Neuronal stem cell (in vitro differentiated cells): ENCODE measurements at places on chromosomes 6 and 20.

DNA sequence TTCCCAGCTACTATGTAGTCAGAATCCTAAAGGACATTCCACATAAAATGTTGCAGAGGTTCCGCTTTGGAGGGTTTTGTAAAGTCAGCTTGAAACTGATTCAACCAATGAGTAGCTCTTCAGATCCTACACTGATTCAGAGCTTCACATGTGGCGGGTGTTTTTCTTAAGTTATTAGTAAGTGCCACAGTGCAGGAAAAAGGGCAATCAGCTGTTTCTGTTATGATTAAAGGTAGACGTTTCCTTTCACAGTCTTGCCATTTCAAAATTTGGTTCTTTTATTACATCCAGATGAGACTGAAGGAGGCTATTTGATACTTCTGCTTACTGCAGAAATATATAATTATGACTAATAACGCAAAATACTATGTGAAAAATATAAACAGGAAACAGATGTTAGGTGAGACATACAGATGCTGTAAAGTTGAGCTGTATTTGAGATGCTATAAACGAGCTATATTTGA lies 443.9 kb downstream of the CDKAL1 start:
- DNase-seq, result no peak

DNA sequence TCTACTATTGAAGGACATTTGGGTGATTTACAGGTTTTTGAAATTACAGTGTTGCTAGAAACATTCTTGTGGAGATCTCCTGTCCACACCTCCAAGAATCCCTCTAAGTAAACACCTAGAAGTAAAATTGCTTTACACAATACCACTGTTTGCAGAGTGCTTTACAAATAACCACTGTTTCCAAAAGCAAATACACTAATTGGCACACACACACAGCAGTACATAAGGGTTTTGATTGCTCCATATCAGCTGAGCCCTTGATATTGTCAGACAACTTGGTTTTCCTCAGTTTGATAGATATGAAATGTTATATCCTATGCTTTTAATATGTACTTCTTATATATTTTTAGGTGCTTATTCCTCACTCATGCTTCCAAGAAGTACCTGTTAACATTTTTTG lies 6.3 kb downstream of the HMGN4 start:
- no peak for DNase-seq

DNA sequence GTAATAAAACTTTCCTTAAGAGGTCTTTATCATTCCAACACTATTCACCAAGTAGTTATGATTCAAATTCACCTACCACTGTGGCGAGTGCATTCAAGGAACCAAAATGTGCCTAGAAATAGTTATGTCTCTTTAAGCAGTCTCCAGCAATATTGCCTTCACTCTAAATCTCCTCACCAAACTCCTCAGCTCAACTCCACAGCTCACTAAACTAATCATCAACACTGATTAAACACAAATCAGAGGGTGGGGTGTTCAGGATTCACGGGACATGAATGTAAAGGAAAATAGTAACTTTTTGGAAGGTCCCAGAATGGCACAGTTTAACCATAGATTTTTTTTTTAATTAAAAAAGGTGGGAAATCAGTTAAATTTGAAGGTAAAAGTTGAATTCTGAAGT lies 70.5 kb upstream of the THEMIS start:
- DNase-seq, result no peak

DNA sequence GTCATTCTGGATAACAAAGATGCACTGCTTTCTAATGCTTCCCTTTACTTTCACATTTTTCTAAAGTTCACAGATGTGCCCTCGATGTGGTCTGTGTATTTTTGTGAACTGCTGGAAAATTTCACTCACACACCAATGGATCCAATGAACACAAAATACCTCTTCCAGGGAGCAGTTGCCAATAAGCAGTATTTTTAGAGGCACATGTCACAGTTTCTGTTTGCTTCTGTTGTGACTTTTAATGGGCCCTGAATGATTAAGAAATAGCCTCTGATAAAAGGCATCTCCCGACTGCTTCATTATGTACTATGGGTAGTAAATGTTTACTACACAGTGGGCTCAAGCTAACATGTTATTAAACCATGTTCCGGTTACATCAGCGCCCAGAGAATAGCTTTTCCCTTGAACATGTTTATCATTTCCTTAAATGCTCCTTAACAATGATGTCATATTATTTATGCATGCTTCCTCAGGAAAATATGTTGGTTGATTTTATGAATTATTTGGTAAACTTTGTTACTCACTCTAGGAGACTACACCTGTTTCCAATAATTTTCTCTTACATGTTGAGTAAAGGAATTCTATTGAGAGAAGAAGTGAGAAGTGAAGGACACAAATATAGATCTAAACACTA lies 188.0 kb downstream of the KCNQ5 start:
- DNase-seq, result no peak

DNA sequence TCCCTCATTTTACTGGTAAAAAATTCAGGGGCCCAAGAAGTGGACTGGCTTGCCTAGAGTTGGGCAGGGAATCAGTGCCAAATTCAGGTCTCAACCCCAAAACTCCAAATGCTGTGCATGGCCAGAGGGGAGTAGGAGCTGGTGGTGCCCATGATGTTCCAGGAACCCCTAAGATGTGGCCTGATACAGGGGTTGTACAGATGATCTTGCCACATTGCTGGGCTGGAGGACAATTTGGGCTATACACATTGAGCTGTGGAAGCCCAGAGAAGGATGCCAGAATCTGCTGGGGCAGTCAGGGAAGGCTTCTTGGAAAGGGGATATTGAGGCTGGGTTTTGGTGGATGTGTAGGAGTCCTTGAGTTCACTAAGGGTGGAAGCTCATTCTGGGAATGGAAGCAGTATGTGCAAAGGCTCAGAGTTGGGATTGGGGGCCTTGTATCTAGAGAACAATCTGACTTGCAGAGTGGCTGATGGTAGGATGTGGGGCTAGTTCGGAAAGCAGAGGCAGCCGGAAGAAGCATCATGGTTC lies 38.0 kb upstream of the APCDD1L start:
- DNase-seq, result no peak

- DNase-seq, result no peak
Measured at GRCh38 chr6:38583523-38583922, 56.2 kb downstream of the BTBD9 start.

GRCh38 chr20:31723069-31723318 lies 326 bp upstream of the BCL2L1 start:
- DNase-seq, result no peak

- DNase-seq, result no peak
Measured at GRCh38 chr20:17320456-17320855, 93.6 kb downstream of the PCSK2 start.

DNA sequence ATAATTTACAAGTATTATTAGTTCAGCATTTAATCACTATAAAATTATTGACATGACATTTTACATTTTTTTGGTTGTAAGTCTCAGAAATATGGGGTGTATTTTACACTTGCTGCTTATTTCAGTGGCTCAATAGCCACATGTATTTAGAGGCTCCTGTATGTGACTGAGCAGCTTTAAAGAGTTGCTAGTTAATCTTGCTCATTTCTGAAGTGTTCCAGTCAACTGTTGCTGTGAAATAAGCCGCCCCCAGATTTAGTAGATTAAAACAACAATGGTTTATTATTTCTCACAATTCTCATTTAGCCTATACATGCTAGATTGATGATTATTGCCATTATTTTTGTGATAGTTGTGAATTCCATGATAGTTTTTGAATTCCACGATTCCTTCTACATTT lies 23.0 kb downstream of the CD109 start:
- DNase-seq, result no peak

DNA sequence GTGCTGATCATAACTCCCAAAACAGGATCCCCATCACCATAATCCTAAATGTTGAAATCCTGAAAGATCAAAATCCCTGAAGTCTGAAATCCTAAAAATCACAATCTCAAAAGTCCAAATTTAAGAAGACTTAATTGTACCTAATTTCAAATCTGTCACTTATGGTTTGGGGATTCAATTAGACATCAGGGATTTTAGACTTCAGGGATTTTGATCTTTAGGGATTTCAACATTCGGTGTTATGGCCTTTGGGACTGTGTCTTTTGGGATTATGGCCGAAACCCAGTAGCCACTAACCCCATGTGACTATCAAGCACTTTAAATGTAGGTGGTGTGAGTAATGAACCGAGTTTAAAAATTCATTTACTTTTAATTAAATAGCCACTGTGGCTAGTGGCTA lies 21.7 kb upstream of the AVP start:
- DNase-seq, result no peak

GRCh38 chr20:62972845-62973745 lies 20.6 kb downstream of the SLC17A9 start:
- no peak for DNase-seq

DNA sequence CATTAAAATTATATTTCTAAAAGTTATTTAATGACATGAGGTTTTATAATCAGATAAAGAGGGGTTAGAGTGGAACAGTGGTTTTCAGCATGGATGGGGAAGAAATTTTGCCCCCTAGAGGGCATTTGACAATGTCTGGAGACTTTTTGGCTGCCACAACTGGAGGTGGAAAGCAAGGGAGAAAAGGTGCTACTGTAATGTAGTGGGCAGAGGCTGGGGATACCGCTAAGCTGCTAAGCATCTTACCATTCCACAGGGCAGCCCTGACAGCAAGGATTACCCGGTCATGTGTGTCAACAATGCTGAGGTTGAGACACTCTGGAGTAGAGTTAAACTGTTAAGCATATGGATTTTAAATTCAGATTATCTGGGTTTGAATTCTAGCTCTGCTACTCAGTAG lies 52.9 kb upstream of the FABP7 start:
- DNase-seq, result no peak

- DNase-seq, result no peak
Measured at GRCh38 chr6:43846556-43846955, 76.5 kb downstream of the VEGFA start.

DNA sequence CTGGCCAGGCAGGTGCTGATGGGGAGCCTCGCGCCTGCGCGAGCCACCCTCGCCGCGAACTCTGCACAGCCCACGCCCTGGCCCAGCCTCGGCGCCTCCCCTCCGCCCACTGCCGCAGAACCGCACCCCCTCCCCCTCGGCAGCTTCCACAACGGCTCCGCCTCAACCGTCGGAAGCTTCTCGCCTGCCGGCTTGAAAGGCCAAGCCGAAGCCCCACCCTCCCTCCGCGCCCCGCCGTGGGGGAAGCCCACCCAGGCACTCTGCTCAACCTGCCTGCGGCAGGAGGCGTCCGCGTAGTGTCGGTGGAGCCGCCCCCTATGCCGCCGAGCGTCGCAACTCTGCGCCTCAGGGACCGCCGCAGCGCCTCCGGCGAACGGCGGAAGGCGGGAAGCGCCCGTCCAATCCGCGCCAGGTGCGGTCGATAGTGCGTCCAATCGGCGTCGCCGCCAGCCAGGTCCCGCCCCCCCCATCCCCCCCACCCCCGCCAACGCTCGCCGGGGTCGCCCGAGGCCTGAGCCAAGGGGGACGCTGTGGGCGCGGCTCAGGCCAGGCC lies at the start of gene SYCP2:
SYCP2 (minus strand) TSS at position 342 of the 553 bp plus-strand sequence. CDS start 11,224 bp downstream, outside the sequence.
- no peak for DNase-seq
